ENCODE measurements at places on chromosomes 6 and 20.

- DNase-seq, result peak; percentile 20
These were observed 36.3 kb upstream of the ZFAND3 start for GRCh38 chr6:37783025-37783855.

DNA sequence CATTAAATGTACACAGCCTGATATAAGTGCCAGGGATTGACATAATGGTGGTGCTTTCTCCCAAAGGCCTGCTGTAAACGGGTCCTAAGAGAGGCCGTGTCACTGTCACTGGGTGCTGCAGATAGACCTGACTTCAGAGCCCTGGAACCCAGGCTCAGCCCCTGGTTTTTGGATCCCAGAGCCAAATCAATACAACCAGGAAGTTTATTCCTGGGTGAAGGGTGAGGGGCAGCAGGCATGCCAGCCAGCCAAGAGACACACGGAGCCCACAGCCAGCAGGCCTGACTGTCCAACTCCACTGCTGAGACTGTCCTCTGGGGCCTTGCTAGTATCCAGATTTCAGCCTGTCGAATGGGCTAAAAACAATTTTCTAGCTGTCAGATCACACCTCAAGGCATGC, 12.8 kb upstream of the ARMC12 start:
- DNase-seq, result no peak

- peak; percentile 62 for DNase-seq
These were observed 198.0 kb downstream of the SIM1 start for GRCh38 chr6:100266494-100267401.

- no peak for DNase-seq
These were observed 10.5 kb downstream of the NPEPL1 start for GRCh38 chr20:58702859-58703648.

GRCh38 chr6:33912195-33912594, 108.4 kb upstream of the MLN start:
- DNase-seq, result no peak

DNA sequence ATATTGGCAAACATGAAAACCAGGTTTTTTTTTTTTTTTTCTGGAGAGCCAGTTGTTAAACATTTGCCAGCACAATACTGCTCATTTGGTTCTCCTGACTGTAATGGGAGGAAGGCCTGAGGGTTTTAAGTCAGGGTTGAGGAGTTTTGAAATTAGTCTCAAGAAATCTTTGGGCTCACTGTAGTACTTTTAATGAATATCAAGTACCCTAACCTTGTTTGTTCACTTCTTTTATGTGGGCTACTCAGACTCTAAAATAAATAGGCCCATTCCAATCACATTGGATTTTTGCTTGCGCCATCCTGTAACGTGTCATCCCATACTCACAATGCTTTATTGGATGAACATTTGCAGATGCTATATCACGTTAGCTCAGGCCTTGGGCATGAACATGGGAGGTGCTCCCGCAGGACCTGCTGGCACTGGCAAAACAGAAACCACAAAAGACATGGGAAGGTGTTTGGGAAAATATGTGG, 146.9 kb downstream of the DNAH8 start:
- DNase-seq, result no peak

DNA sequence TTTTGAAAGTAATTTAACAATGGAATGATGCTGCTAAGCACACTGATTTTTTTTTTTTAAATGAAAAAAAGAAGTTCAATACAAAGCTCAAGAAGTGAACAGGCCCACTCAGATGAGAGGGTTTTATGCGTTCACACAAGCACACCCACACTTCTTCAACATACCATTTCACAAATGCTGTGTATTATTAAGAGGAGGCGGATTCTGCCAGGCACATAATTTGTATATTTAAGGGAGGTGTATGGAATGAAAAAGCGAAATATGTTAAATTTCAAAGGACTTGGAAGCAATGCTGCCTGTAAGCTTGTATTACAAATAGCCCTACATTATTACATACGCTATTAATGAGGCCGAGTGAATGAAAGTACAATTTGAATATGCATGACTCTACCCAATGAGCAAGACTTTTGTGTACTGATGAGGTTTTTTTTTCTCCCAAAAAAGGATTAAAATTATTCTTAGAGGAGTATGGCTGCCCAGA, 123.9 kb downstream of the INSM1 start:
- DNase-seq, result no peak

DNA sequence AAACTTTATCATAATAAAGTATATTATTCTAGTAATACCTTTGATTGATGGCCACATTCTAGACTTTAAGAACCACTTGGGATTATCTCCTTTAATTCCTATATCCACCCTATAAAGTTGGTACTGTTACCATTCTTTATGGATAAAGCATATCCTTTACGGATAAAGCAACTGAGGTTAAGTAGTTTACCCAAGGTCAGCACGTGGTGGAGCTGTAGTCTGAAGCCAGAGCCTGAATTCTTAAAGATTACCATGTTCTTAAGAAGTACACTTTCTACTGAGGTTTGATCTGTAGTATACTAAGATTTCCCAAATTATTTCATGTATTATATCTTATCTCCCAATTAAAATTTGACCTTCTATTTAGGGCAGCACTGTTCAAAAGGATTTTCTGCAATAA, 3.0 kb upstream of the NCOA7 start:
- DNase-seq, result peak; percentile 27

DNA sequence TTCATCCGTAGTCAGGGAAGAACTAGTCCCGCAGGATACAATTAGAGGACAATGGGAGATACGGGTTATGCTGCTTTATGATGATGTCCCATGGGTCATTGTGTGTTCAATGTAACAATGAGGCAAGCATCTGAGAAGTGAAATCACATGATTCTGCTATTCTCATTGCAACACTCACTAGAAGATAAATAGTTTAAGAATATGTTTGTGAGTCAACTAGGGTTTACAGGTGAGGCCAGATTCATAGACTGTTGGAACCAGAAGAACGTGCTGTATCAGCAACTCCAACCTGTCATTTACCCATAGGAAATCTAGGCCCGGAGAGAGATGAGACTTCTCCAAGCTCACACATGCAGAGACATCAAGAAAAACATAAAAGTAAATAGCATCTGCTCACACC, 80.8 kb downstream of the SCML4 start:
- no peak for DNase-seq

DNA sequence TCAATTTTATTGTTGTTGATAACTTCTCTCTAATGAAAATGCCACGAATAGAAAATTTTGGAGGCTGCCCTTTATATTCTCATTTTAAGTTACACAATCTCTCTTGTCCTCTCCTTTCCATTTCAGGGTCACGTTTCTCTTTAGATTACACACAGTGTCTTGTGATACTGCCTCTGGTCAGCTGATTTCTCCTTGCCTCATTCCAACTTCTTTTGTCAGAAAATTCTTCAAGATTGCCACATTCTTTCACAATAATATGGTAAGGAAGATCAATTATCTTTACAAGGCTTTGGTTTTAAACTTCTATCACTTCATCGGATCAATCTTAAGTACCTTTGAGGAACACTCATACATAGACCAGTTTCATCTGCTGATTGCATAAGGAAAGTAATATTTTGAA, 370.3 kb downstream of the RFPL4B start:
- DNase-seq, result no peak

DNA sequence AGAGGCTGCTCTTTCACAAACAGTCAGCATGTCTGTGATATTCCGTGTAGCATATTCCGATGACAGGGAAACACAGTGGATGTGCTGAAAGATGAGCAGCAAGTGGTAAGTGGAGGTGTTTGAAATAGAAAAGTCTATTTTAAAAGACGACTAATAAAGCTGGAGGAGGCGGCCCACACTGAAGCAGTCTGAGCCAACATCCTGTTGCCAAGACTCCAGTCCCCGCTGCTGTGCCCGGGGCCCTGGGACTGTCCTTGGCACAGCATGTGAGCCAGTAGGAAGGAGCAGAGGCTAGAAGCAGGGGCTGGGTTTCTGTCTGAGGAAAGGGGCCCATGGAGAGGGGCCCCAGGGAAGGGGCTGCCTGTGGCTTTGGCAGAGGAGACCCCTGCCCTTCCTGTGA, 351.5 kb upstream of the CHD6 start:
- no peak for DNase-seq

DNA sequence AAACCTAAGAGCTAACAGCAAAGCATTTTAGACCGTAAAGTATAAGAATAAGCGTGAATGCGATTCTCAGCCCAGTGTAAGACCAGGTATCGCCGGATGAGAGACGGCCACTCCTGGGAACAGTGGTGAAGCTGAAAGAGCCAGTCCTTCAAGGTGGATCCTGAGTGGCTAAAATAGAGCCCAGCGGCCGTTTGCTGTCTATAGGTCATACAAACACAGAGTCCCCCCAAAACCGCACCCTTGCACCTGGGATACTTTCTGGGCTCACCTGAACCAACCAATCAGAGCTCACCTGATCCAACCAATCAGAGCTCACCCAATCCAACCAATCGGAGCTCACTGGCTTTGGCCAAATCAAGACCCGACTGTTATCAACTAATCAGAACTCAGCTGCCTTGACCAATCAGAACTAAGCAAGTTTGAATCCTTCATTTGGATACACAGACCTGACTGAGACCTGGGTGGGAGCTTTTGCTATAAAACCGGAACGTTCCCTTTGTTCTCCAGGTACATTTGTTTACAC, 248.2 kb downstream of the DLL1 start:
- no peak for DNase-seq

DNA sequence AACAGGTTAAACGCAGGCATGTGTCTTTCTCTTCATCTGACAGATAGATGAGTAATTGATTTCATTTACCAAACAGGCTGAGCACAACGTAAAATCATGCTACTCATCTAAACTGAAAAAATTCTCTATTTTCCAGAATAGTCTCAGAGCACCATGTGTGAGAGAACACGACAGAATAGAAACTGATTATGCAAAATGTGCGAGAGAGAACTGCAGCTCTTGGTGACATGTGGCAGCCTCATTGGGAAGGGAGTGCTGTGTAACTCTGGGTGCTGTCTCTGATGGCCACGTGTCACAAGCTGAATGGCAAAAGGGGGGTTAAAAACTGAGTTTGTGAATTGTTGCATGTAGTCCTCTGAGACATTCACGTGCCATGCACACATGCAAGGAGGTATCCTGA, 143.7 kb upstream of the ATXN1 start:
- DNase-seq, result no peak

DNA sequence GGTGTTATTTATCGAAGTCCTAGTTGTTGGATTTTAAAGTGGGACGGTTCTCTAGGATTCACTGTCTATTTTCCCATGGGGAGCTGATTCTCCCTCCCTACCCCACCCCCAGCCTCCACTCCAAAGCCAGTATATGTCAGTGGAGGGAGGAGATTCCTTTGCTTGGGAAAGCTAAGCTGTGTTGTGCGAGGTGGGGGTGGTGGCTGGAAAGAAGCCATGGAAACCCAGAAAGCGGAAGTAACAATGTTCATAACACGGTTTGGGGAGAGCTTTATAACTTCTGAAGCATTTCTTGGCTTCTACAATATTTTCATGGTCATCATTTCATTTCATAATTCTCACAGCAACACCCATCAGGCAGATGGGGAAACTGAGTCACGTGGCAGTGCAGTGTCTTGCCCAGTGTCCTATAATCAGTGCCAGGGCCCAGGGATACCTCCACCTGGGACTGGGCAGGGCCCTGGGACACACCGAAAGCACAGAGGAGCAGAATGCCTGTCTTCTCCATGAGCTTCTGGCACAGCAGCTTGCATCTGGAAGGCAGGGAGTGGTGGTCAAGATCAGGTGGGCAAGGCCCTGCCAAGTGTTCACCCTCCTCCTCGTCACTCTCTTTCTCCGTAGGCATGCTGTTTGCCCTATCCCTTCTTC, 4.5 kb downstream of the SUN5 start:
- no peak for DNase-seq

DNA sequence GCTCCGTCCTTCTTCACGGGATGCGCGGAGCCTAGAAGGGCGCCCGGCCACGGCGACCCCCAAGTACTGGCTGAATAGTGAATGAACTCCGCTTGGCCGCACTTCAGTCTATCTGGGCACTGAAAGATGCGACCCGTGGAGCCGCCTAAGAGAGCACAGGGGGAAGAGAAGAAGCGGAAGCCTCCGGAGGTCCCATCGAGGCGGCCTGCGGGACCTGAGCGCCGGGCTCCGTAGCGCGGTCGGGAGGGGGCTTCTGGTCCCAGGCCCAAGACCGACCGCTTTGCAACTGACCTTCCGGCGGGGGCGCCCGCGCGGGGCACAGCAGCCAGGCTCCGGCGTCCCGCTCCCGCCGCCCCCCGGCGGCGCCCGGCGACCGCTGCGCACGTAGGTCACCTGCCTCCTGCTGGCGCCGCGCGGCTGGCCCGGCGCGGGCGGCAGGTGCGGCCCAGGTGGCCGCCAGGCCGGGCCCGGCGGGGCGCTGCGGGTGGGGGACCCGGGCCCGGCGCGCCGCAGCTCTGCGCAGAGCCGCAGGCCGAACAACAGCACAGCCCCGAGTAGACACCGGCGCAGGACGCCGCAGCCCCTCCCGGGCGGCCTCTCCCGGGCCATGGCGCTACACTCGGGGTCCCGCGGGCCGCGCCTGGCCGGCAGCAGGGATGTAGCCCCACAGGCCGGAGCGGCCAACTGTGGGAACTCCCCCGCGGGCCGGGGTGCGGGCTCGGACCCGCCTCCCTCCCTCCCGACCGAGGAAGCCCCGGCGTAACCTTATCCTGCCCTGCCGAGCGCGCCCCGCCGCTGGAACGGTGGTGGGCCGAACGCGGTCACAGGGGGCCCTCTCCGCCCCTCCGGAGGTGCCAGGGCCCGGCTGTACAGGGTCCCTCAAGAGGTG, at the start of gene METTL24:
Gene METTL24, minus strand, starts transcription at position 686 of the 889 bp plus-strand sequence. Its CDS starts 77 bp downstream, at position 609.
- DNase-seq, result no peak

DNA sequence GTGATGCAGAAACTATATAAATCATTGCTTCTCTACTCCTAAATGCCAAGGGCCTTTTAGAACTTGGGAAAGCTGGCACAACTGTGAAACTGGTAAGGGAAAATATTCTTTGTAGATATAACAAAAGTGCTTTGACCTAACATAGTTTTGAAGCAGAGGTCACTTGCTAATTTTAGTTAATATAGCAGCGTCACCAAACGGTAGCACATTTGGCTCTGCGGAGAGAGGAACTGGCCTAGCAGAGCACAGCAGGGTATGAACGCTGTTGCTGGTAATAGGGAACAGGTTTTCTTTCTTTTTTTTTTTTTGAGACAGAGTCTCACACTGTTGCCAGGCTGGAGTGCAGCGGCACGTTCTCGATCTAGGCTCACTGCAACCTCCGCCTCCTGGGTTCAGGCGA, 67.4 kb downstream of the ECT2L start:
- peak; percentile 2 for DNase-seq

- DNase-seq, result no peak
These were observed 123.0 kb downstream of the DTNBP1 start for GRCh38 chr6:15539722-15540270.

GRCh38 chr20:23156170-23156841, 70.2 kb upstream of the CD93 start:
- DNase-seq, result peak; percentile 79

DNA sequence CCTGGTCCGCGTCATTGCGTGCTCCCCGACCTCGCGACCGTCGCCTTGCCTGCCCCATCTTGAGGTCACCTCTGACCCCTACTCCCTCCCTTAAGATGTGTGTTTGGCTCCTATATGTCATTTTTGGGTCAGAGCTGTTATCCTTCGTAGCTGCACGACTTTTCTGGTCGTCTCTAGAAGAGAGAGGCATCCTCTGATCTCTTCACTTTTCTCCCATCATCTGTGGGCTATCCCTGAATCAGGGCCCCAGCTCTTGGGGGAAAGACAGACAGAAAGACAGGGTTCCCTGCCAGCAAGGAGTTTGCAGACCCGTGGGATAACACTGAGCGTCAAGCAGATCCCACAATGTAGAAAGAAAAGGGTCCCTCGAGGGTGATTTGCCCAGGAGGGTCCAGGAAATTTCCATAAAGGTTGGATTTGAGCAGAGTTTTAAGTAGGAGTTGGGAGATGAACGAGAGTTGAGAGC, 555 bp downstream of the FAM120B start:
- no peak for DNase-seq
